Colonic mucosa (tissue), 4 donors: ENCODE measurements at places on chromosomes 11 and 22. TPM values are rescaled to one million over a fixed set of nuclear protein-coding genes. Genes with fewer than 3 reads are reported as not detected.

The IL17REL gene
- 0.22 TPM for total RNA-seq

The C22orf31 gene
- not detected for total RNA-seq

DNA sequence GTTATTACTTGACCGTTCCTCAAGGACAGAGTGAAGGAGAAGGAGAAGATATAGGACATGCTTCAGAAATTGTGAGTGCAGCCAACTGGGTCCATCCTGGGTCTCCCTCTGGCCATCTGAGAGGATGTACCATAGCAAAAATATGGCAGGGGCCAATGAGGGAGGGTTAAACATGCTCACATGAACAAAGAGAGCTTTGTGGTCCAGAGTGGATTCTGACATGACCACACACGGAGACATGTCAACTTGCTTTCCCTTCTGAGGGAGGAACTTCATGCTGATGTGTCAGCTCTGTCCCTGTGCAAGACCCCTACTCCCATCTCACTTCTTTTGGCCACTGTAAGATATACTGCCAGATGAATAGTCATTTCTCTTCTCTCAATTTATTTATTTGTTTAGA, 3.0 kb upstream of the UBASH3B start:
- no peak overlapping the region for H3K27ac ChIP-seq
- H3K4me3 ChIP-seq, result no peak overlapping the region
- DNase-seq, result no peak
- H3K4me1 ChIP-seq, result no peaks in the 10 kb centered on the region
- H3K36me3 ChIP-seq, result no peaks in the 10 kb centered on the region
- H3K27me3 ChIP-seq, result no peaks in the 10 kb centered on the region

DNA sequence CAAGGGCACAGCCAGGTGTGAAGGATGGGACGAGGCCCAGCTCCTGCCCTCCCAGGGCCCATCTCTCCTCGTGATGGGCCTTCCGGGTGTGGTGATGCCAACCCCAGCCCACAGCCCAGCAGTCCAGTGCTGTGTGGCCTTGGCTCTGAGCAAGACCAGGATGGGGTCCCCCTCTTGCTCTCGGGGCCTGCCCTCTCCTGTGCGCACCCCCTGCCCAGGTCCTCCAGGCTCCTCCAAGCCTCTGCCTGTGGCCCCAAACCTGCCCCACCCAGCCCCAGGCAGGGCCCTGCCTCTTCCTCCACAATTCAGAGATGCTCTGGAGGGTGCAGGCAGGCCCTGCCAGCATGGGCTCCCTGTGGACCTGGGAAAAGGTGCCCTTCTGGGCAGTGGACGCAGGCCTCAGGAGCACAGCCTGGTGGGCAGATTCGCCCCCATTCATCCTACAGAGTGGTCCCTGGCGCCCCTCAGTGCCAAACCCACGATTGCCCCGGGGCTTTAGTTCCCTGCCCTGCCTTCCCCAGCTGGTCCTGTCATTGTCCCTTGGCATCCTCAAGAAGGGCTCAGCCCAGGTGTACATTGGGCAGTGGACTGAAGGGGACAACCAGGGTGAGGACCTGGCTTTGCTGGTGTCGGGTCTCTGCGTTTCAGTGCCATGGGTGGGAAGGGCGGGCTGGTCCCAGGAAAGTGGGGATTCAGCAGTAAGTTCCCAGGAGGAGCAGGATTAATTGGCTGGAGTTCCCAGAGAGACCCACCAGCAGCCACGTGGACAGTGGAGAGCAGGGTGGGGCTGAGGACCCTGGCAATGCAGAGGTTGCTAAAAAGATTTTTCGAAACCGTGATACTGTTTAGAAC, 19.8 kb downstream of the EIF1AD start:
- no peaks in the 10 kb centered on the region for H3K27me3 ChIP-seq
- no peaks in the 10 kb centered on the region for H3K4me1 ChIP-seq
- no peak overlapping the region for H3K4me3 ChIP-seq
- peaks cover 13% of the 10 kb centered on the region for H3K36me3 ChIP-seq
- no peak for DNase-seq

DNA sequence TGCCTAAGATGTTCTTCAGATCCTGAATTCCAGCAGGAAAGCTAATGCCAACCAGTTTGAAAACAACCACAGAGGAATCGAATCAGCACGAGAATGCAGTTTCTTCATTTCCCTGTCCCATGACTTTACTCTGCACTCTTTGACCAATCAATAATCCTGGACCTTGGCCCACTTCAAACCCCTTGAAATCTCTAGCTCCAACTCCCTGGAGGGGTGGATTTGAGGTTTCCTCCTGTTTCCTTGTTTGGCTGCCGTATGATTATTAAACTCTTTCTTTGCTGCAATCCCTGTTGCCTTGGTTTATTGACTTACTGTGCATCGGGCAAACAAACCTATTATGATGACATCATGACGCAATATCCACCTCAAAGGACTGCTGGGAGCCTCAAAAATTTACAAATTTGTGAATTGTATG, 109.3 kb downstream of the FBXO7 start:
- no peak overlapping the region for H3K27ac ChIP-seq
- no peaks in the 10 kb centered on the region for H3K4me1 ChIP-seq
- H3K4me3 ChIP-seq, result no peak overlapping the region
- H3K36me3 ChIP-seq, result no peaks in the 10 kb centered on the region

GRCh38 chr22:37690901-37691504, 4.9 kb downstream of the NOL12 start:
- peaks cover 25% of the 10 kb centered on the region for H3K36me3 ChIP-seq
- H3K27ac ChIP-seq, result no peak overlapping the region
- no peak overlapping the region for H3K4me3 ChIP-seq
- H3K27me3 ChIP-seq, result no peaks in the 10 kb centered on the region
- peaks cover 16% of the 10 kb centered on the region for H3K4me1 ChIP-seq
- no peak for DNase-seq

DNA sequence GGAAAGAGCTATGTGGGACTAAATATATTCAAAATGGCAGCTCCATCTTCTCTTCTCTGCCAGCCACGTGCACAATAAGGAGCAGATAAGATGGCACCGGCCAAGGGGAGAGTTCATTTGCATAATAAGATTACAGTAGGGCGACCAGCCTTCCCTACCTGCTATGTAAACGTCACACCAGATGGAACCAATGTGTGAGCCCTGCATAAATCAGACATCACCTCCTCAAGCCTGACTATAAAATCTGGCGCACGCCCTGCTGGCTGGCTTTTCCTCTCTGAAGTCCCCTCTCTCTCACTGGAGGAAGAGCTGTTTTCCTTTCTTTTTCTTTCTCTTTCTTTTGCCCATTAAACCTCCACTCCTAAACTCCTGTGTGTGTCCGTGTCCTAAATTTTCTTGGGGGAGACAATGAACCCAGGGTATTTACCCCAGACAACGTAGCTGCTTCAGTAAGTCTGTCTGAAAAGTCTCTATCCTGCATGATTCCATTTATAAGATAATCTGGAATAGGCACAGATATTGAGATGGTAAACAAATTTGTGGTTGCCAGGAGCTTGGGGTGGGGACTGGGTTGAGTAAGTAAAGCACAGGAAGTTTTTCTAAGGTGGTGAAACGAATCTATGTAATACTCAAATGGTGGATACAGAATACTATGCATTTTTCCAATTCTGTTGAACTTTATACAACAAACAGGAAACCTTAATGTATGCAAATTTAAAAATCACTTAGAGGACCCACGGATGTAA, 670.0 kb upstream of the KIRREL3 start:
- H3K27me3 ChIP-seq, result no peaks in the 10 kb centered on the region
- H3K36me3 ChIP-seq, result no peaks in the 10 kb centered on the region
- no peaks in the 10 kb centered on the region for H3K4me1 ChIP-seq
- DNase-seq, result no peak
- no peak overlapping the region for H3K4me3 ChIP-seq

- no peak overlapping the region for H3K27ac ChIP-seq
- no peaks in the 10 kb centered on the region for H3K4me1 ChIP-seq
- no peak overlapping the region for H3K4me3 ChIP-seq
- no peaks in the 10 kb centered on the region for H3K27me3 ChIP-seq
- no peak for DNase-seq
Observed at GRCh38 chr11:98559961-98560360, 460.8 kb upstream of the CNTN5 start.

The HTR3B gene
- total RNA-seq, result not detected

GRCh38 chr11:99020352-99021225, at the start of gene CNTN5:
TSS of gene CNTN5 (plus strand) at chr11:99020949.
- no peaks in the 10 kb centered on the region for H3K27me3 ChIP-seq
- no peak within 1 kb of the TSS for H3K27ac ChIP-seq
- DNase-seq, result peak; percentile 20
- H3K4me3 ChIP-seq, result peak within 1 kb of the TSS; percentile 6
- H3K36me3 ChIP-seq, result no peaks in the 10 kb centered on the region
- no peaks in the 10 kb centered on the region for H3K4me1 ChIP-seq

GRCh38 chr11:64620381-64620971, 29.5 kb downstream of the SLC22A12 start:
- no peaks in the 10 kb centered on the region for H3K4me1 ChIP-seq
- no peak overlapping the region for H3K4me3 ChIP-seq
- no peaks in the 10 kb centered on the region for H3K27me3 ChIP-seq
- peak overlapping the region; percentile 70 for H3K27ac ChIP-seq
- peak; percentile 54 for DNase-seq
- no peaks in the 10 kb centered on the region for H3K36me3 ChIP-seq

The SOX10 gene
- total RNA-seq, result 0.57 TPM

DNA sequence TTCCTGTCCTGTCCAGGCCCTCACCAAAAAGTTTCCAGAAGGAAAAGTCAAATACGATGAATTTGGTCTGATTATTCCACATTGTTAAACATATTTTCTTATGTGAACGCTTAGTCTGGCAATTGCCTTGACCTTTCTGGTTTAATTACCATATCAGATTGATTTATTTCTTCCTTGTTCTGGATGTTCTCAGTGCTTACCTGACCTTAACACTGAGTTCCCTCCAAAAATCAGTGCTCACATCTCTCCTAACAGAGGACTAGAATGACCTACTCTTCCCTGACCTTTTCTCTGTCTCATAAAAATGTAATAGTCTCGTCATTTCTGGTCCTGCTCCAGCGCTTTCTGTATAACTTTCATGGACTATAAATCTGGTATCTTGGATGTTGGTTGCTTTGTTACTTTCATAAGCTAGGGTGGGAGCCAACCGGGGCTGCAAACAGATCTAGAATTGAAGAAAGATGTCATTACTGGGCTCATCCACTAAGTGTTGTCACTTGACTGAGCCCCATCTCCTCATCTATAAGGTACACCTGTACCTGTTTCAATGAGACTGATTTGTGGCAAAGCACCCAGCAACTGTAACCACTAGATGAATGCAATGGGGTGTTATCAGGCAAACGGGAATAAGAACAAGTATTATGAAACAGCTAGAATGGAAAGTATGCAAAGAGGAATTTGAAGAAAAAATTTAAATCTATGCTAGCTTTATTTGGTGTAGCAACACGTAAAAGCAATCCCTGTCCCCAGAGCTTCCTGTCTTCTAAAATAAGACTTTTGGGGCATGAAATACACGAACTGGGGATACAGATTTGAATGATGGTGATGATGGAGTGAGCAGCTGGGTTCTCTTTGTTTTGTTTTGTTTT, 2.4 kb downstream of the FADS2 start:
- no peaks in the 10 kb centered on the region for H3K4me1 ChIP-seq
- peaks cover 37% of the 10 kb centered on the region for H3K27me3 ChIP-seq
- H3K4me3 ChIP-seq, result no peak overlapping the region

DNA sequence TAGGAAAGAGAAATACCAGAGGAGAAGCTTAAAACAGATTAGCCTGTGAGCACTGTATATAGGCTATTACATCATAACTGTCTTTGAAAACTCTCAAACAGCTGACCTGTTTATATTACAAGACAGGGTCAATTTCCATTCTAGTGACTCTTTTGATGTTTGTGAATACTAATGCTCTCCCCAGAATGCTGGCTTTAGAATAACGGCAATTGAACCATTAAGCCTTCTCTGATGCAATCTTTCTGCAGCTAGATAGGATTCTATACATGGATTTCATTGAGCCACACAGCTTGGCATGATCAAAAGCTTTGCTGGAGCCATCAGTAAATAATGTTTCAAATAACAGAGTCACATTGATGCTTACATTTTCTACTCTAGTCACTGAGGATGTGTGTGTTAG, 122.7 kb upstream of the FAT3 start:
- no peak overlapping the region for H3K27ac ChIP-seq
- H3K36me3 ChIP-seq, result no peaks in the 10 kb centered on the region
- H3K27me3 ChIP-seq, result no peaks in the 10 kb centered on the region
- no peak overlapping the region for H3K4me3 ChIP-seq

- H3K4me3 ChIP-seq, result no peak overlapping the region
- no peak overlapping the region for H3K27ac ChIP-seq
Observed at GRCh38 chr11:87284306-87284705, 246.6 kb downstream of the TMEM135 start.

DNA sequence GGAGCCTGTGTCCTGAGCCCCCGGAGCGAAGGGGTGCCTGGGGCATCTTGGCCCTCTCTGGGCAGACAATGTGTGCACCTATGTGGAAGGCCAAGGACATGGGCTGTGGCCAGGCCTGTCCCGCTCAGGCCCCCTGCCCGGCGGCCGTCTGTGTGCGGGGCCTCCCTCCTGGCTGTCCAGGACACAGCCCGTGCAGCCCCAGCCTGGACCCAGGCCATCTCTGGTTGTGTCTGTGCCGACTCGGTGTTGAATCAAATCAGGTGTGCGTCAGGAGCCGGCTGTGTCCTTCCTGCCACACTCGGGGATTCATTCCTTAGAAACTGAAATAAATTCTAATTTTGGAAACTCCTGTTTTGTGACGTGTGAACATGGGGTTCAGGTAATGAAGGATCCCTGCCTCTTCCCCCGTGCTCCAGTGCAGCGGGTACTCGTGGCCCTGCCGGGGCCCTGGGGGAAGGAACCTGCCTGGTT, 1.5 kb upstream of the SELENOO start:
- no peak overlapping the region for H3K27ac ChIP-seq
- H3K4me3 ChIP-seq, result no peak overlapping the region
- no peak for DNase-seq
- H3K36me3 ChIP-seq, result peaks cover 7% of the 10 kb centered on the region
- peaks cover 7% of the 10 kb centered on the region for H3K4me1 ChIP-seq
- no peaks in the 10 kb centered on the region for H3K27me3 ChIP-seq

- DNase-seq, result no peak
- H3K36me3 ChIP-seq, result peaks cover under 1% of the 10 kb centered on the region
- H3K4me1 ChIP-seq, result no peaks in the 10 kb centered on the region
- H3K4me3 ChIP-seq, result no peak overlapping the region
- no peaks in the 10 kb centered on the region for H3K27me3 ChIP-seq
Observed at GRCh38 chr22:21680830-21681565, 15.2 kb downstream of the PPIL2 start.

The CSKMT gene
- 27.0 TPM for total RNA-seq

- H3K27me3 ChIP-seq, result no peaks in the 10 kb centered on the region
- no peaks in the 10 kb centered on the region for H3K4me1 ChIP-seq
- no peak for DNase-seq
- no peaks in the 10 kb centered on the region for H3K36me3 ChIP-seq
Observed at GRCh38 chr11:82405421-82405820, 328.2 kb downstream of the FAM181B start.

DNA sequence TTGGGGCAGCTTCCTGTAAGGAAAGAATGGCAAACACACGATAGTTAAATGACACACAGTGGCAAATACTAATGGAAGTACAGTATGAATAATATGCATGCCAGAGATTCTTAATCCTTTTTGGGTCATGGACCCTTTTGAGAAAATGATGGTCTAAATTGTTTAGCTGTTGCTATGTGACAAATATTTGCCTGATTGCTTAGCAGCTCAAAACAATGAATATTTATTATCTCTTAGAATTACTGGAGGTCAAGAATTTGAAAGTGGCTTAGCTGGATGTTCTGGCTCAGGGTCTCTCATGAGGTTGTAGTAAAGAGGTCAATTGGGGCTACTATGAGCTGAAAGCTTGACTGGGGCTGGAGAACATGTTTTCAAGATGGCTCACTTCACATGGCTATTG, 69.7 kb downstream of the FANCF start:
- no peaks in the 10 kb centered on the region for H3K36me3 ChIP-seq
- no peak overlapping the region for H3K4me3 ChIP-seq
- no peaks in the 10 kb centered on the region for H3K4me1 ChIP-seq
